KBM-7 (cell line): ENCODE measurements at places on chromosomes 4 and X.

DNA sequence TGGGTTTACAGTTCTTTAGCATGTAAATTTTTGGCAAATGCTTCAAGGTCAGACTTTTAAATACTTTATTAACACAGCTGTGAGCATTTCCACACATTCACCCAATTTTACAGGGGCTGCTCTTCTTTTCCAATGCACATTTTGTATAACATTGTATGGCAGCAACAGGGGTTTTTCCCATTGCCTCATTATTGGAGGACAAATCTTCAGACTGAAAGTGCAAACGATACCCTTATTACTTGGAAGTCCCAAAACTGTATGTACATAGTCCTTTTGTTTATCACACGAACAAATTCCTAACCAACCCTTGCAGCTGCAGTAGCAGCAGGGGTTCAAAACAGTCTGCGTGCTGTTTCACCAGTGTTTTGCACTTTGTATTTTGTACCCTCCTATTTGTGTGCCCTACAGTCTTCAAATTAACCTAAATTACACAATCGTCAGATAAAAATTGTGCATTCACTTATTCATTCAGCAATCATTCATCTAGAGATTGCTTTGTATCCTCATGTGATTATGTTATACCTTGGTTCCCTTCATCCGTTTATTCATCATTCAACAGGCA lies 330.7 kb upstream of the RASGEF1B start:
- no peak for DNase-seq

DNA sequence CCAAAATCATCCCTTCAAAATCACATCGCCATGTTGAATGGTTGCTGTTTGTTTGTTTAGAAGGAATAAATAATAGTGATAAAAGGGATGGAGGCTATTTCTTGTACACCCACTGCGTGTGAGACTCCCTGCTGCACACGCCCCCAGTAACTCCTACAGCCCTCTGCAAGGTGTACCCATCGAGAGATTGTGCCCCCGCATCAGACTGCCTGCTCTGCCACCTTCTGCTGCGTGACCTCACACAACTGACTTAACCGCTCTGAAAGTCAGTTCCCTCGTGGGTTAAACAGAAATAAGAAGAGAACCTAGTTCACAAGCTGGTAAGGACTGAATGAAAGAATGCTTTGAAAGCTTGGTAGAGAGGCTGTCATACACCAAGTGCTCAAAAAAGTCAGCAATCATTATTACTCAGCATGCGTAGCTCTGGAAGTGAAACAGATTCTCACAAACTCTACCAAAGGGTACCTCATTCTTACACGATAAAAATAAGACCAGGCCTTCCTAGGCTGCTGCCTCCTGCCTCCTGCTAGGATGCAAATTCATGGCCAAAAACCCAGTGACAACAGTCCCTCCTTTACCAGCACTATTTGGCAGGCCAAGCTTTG lies 147.1 kb downstream of the CPEB2 start:
- DNase-seq, result no peak

DNA sequence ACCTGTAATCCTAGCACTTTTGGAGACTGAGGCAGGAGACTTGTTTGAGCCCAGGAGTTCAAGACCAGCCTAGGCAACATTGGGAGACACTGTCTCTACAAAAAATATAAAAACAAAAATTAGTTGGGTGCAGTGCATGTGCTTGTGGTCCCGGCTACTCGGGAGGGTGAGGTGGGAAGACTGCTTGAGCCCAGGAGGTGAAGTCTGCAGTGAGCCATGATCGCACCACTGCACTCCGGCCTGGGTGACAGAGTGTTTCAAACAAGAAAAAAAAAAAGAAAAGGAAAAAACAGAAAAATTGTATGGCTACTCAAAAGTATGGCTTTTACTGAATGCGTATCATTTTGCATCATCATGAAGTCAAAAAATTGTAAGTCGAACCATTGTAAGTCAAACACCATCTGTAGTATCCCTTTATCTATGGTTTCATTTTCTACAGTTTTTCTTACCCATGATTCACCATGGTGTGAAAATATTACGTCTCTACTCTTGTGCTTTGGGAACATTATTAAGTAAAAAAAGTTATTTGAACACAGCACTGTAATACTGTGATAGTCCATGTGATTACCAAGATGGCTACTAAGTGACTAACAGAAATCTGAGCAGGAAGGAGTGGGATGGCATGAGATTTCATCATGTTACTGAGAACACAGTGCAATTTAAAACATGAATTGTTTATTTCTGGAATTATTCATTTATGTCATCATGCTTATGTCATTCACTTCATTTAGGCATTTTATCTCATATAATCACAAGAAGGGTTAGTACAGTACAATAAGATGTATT lies 26.5 kb upstream of the MANBA start:
- no peak for DNase-seq

DNA sequence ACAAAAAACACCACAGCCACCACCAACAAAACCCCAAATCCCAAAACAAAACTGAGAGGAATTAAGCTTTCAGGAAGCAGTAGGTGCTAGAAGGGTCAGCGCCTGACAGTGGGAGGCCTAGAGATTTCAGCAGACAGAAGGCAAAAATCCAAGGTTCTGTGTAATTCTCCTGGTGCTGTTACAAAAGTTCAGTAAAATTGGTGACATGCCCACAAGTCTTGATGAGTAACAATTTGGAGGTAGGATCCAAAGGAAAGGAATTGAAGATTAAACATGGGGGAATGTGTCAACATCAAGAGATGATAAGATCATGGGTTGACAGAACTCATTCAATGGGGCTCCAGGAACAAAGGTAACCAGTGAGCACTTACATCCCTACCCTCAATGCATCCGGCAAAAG lies 653.8 kb upstream of the CPEB2 start:
- DNase-seq, result no peak

- no peak for DNase-seq
These were observed 458.0 kb upstream of the NWD2 start for GRCh38 chr4:36786519-36786918.

GRCh38 chrX:18885328-18886004 lies 98.4 kb downstream of the PHKA2 start:
- no peak for DNase-seq

GRCh38 chrX:141652286-141652685 lies 46.3 kb downstream of the SPANXD start:
- no peak for DNase-seq

GRCh38 chr4:95465010-95465409 lies 83.8 kb downstream of the UNC5C start:
- no peak for DNase-seq

- DNase-seq, result no peak
These were observed 263.3 kb upstream of the GPRIN3 start for GRCh38 chr4:89570931-89571330.

DNA sequence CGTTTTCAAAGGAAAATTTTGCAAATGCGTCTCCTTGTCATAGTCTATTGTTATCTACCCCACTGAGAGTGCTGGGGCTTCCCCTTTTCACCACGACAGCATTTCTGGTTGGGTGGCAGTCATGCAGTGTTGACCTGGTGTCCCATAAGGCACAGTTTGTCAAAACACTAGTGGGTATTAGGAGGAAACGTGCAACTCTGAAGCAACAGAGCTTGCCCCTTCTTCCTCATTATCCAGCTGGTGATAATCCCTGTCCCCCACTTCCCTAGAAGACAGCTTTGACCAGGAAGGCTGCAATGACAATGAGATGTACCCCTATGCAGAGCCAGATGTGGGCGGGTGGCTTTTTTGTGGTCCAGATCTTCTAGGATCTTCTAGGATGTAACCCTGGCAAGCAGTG lies 1.8 kb downstream of the TBC1D1 start:
- DNase-seq, result peak; percentile 43

DNA sequence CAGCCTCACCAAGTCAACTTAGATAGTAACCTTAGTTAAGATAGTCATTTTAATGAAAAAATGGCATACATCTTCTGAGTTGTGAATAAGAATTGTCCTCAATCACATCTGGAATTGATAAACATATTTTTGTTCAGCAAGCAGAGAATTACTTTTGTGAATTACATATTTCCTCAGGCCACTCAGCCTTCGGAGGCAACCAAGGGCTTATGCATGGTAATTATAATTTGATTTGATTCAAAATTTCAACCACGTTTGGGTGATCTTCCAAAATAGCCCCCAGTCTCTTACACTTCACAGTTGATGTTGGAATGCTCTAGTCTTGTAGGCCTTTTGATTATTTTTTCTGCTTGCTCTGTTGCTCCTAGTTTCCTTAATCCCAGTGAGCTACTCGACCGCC lies 63.4 kb downstream of the GALNTL6 start:
- no peak for DNase-seq

DNA sequence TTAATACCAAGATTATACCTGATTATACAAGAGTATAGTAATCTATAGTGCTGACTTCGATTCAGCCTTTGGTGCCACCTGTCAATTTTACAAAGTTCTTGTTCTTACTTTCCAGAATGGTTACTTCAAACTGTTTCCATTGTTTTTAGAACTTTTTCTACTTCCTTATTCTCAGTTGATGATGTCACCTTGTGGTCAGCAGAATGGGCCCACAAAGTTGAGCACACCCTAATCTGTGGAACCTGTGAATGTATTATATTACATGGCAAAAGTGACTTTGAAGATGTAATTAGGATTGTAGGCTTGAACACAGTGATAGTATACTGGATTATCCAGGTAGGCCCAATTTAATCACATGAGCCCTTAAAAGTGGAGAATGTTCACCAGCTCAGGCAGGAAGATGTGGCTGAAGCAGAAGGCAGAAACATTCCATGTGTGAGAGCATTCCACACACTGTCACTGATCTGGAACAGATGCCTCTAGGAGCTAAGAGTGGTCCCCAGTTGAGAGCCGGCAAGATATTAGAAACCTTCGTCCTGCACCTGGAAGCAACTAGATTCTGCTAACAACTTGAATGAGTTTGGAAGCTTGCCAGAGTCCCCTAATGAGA lies 6.3 kb upstream of the SGMS2 start:
- peak; percentile 47 for DNase-seq

- no peak for DNase-seq
These were observed 10.4 kb upstream of the PPP3CA start for GRCh38 chr4:101357751-101358150.

GRCh38 chr4:156230176-156230575 lies 276.5 kb upstream of the CTSO start:
- DNase-seq, result no peak

DNA sequence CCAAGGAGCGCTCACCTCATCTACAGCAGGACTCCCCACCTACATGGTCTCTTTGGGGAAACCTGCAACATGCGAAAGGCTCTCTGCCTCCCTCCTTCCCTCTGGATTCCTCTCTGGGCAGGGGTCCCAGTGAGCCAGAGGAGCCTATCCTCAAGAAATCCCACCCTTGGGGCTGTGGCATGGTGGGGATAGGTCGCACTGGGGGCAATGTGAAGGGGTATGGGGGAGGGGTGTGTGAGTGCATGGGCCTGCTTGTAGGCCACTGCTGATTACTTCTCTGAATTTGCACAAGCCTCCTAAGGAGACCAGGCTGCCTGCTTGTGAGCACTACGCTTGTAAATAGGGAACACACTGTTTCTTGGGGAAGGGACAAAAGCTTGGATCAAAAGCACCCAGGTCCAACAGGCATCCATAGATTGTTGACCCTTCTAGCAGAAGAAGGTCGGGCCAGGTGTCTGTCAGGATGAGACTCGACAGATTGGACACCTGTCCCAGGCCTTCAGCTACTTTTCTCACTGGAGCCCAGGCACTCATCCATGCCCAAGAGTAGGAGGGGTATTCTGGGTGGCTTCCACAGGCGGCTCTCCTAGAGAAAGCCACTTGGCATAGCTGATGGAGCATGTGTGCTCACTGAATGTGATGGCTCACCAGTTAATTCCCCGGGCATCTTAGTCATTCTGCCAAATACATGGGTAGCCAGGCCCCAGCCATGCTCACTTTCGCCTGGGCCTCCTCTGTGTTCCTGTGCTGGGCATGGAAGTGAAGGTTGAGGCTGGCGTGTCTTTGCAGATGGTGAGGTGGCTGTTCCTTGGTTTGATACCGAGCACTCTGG lies 75.0 kb downstream of the NBDY start:
- DNase-seq, result no peak

DNA sequence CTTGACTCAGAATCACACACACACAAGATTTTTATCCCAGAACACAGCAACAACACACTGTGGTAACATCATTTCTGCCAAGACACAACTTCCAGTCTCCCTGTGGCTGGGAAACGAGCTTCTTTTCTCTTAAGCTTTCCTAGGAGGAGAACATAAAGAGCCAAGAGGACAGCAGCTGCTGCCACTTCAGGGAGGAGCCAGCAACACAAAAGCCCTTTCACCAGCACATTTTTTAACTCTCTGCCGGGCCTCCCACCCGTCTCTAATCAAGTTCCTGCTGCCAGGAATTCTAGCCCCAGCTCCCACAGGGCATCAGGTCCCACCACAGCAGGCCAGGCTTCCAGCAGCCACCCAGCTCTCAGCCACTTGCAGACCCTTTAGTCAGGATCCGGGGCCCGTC lies 22.4 kb downstream of the FAT1 start:
- no peak for DNase-seq
